ENCODE measurements at places on chromosomes 6 and 20.

DNA sequence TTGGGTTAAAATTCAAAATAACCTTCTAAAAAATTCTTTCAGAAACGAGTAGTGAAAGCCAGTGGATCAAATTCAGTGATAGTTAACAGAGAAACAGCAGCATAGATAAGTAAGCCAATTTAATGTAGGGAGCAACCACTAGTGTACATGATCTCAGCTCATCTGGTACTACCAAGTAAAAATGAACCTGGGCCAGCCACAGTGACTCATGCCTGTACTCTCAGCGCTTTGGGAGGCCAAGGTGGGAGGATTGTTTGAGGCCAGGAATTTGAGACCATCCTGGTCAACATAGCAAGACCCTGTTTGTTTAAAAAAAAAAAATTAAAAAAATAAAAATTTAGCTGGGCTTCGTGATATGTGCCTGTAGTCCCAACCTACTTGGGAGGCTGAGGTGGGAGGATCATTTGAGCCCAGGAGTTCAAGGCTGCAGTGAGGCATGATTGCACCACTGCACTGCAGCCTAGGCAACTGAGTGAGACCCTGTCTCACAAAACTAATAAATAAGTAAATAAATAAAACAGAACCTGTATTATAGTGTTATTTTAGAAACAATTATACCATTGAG lies 32.4 kb downstream of the CBFA2T2 start:
- DNase-seq, result peak; percentile 3

GRCh38 chr6:151179321-151179720 lies 60.4 kb upstream of the AKAP12 start:
- peak; percentile 86 for DNase-seq

- DNase-seq, result peak; percentile 55
Measured at GRCh38 chr6:56771189-56771588, 128.5 kb upstream of the DST start.

GRCh38 chr6:84588697-84589080 lies 175.7 kb downstream of the TBX18 start:
- DNase-seq, result no peak

GRCh38 chr6:138098306-138098705 lies 8.9 kb downstream of the PERP start:
- DNase-seq, result no peak

DNA sequence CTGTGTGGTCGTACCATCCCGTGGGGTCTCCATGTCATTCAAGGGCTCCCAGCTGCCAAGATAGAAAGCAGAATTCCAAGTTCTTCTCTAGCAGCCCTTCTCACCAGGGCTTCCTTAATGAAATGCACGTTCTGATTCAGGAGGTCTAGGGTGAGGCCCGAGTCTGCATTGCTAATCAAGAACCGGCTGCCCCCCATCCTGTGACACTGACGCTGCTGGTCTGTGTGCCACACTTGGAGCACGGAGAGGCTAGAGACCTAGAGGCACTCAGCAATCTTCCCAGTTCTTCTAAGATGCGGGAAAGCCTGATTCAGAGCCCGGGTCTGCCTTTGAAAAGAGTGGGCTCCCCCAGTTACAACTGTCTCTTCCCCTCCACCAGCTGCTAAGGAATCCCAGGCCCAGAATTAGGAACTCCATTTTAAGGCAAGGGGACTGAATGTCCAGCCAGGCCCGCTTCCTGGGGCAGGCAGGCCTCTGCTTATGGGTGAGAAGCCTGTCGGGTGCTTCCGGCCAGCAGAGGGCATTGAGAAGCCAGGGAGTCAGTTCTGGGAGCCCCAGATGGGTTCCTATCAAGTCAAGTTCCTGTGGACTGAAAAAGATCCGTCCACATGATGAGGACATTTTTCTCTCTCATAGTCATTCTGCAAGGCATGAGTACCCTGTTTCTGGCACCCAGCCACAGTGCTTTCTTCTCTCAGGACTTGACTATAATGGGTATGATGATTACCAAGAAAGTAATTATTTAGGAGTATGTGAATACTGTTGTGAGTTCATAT lies 69.8 kb upstream of the RIN2 start:
- peak; percentile 85 for DNase-seq

GRCh38 chr6:80605165-80605989 lies 498.9 kb downstream of the BCKDHB start:
- DNase-seq, result peak; percentile 71

GRCh38 chr6:158019416-158019815 lies 37.8 kb downstream of the SYNJ2 start:
- DNase-seq, result no peak
